Endodermal cell (in vitro differentiated cells): ENCODE measurements at places on chromosomes 3 and 15. TPM values are rescaled to one million over a fixed set of nuclear protein-coding genes. Genes with fewer than 3 reads are reported as not detected.

Gene GOLIM4
- 19.1 and 19.9 TPM in 2 replicates for total RNA-seq

Gene CLDN11
- 14.7 and 15.3 TPM in 2 replicates for total RNA-seq

Gene DPPA4
- total RNA-seq = 284 and 321 TPM in 2 replicates

Gene NPHP3
- total RNA-seq = 15.1 and 15.7 TPM in 2 replicates

Gene RBPMS2
- 71.4 to 95.2 TPM (median 86.0 TPM) in 3 replicates for total RNA-seq

Gene ZPLD1
- not detected in 3 replicates for total RNA-seq

Gene KY
- total RNA-seq = not detected in 3 replicates

Gene UACA
- total RNA-seq = 67.1 to 82.8 TPM (median 71.0 TPM) in 3 replicates

Gene DENND6A
- total RNA-seq = 21.4 and 23.4 TPM in 2 replicates

GRCh38 chr15:57676585-57676984 lies 29.9 kb upstream of the POLR2M start:
- no peak for DNase-seq

DNA sequence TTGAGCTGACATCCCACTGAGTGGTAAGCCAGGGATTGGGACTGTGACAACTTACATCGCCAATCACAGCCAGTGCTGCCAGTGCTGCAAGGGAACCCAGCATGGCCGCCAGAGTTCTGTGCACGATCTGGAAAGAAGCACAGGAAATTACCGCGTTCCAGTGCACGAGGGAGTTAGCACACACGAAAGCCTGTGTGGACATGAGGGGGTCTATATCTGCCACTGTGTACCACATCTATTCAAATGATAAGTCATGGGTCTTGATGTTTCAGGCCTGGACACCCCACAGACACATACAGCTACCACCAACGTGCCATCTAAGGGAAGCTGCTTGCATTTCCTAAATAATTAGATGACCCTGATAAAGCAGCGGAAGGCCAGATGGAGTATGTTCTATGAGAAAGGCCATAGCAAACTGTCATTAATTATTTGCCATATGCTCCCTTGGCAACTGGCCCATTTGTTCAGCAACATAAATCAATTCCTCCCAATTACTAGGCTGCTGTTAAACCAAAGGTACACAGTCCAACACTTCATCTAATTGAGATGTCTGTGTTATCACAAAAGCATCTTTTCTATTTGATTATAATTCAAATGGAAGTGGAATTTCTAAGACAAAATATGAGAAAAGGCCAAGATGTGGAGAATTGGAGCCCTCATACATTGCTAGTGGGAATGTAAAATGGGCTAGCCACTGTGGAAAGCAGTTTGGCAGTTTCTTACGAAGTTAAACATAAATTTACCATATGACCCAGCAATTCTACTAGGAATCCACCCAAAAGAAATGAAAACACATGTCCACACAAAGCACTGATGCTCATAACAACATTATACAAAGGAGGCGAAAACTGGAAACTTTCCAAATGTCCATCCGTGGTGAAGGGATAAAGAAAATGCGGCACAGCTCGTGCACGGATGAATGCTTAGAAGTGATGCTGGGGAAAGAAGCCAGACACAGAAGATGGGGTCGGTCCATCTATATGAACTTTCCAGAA lies 108.3 kb downstream of the OCA2 start:
- no peak for DNase-seq

GRCh38 chr3:174325834-174326700 lies 533.1 kb upstream of the NAALADL2 start:
- no peak for DNase-seq

DNA sequence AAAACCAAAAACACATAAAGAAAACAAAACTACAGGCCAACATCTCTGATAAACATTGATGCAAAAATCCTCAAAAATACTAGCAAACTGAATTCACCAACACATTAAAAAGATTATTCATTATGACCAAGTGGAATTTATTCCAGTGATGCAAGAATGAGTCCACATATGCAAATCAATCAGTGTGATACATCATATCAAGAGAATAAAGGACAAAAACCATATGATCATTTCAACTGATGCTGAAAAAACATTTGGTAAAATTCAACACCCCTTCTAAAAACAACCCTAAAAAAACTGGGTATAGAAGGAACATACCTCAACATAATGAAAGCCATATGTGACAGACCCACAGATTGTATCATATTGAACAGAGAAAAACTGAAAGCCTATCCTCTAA lies 265.6 kb upstream of the DCBLD2 start:
- DNase-seq = no peak

GRCh38 chr15:39618063-39618823 lies 37.4 kb downstream of the THBS1 start:
- no peak for DNase-seq

GRCh38 chr3:174168026-174168425 lies 691.1 kb upstream of the NAALADL2 start:
- DNase-seq = no peak

DNA sequence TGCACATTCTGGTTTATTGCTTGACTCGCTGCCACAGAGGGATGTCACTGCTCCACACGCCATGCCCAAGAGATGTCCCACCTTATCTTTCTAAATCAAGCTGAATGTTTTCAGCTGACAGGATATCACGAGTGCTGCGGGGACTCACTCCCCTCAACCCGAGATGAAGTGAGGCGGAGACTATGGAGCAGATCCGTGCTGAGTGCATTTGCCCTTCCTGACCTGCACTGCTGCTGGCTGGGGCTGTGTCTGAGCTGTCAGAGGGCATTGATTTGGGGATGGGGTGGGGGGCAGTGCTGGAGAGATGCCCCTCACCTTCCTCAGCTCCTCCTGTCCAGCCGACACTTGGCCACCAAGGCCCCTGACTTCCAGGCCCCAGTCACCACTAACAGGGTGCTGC lies 40.5 kb upstream of the CSPG4 start:
- DNase-seq = peak; percentile 42

- DNase-seq = no peak
Measured at GRCh38 chr3:136186344-136186743, 9.8 kb downstream of the MSL2 start.

DNA sequence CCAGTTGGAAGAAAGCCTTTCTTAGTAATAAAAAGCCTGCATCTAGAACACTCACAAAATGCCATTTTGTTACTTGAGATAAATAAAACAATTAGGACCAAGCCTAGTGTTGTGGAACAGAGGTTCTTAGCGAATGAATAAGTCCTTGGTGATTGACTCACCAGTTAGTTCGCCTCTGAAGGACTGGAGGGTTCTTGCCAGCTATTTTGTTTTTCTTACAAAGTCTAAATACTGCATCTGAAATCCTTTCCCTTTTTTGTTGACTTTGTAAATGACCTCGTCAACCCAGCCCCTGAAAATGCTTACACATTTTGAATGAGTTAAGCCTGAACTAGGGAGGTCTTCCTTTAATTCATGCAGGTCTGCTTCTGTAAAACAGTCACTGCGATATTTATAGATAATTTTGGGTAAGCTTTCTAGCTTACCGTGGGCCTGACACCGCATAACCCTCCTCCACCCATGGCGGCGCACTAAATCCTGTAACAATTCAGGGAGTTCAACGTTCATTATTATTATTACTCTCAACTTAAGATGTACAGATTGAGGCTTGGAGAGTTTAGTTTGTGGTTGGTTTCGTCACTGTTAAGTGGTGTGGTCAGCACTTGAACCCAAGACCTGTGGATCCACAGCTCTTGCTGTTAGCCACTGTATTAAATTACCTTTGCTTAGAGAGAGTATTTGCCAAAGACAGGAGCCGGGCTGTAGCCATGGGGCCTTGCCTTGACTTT lies 45.0 kb upstream of the SACM1L start:
- no peak for DNase-seq

GRCh38 chr3:131107637-131108433 lies 81.2 kb downstream of the NEK11 start:
- no peak for DNase-seq

GRCh38 chr3:43638594-43639447 lies 17.0 kb upstream of the ANO10 start:
- peak; percentile 69 for DNase-seq

- DNase-seq = no peak
Measured at GRCh38 chr3:193761969-193762368, 169.0 kb downstream of the OPA1 start.

GRCh38 chr3:196624907-196625306 lies 14.6 kb upstream of the NRROS start:
- DNase-seq = no peak

DNA sequence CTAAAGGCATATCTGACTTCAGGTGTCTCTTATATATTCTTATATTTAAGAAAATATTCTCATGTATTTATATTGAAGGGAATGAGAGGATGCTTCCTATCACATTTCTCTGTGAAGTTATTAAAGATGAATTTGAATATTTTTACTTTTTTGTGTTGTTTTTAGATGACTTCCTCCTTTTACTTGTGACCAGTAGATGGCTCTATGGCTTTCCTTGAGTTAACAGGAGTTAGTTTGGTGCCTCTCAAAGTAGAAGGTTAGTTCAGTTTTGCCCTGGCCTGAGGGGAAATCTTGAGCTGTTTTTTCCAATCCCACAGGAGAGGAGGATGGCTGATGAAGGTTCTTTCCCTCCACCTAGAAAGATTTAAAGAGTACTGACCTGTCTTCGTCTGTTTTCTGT lies 80.7 kb downstream of the SQOR start:
- no peak for DNase-seq

DNA sequence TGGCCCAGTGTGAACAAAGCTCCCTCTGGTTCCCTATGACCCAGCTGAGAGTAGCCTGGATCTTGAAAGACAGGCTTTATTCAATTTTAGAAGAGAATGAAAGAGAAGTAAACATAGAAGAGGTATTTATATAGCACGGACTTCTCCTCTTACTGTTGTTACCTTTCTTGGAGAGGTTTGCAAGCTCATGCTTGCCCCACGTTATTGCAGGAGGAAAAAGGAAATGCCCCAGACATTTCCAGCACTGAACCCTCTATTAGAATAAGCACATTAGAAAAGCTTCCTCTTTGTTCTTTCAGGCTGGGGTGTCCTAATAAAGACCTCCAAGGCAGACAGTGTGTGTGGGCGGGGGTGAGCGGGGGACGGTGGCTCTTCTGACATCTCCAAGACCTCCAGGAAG lies 98.7 kb upstream of the AGBL1 start:
- no peak for DNase-seq

- DNase-seq = no peak
Measured at GRCh38 chr15:99702895-99703602, 30.2 kb downstream of the LYSMD4 start.

DNA sequence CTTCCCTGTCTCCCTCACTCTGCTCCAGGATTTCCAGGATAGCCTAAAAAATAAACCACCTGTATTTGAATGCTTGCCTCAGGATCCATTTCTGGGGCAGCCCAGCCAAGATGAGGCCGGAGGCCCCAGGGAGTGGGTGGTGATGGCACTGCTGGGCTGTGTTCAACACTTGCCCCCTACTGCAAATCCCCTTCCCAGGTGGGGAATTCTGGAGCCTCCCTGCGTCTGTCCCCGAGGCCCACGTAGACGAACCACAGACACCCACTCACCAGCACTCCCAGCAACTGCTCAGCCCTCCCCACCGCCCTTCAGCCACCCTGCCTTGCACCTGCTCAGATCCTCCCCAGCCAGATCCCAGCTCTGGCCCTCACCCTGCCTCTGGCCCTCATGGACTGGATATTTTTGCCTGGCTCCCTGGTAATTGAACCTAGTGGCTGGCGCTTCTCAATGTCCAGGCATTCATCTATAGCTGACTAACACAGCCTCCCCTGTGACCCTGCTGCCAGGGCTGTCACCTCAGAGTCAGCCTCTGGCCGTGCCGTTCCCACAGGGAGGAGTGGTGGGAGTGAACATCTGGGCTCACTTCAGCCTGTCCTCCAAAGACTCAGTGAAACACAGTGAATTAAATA lies 17.1 kb upstream of the EPB42 start:
- DNase-seq = no peak

GRCh38 chr3:61595826-61596225 lies 34.5 kb downstream of the PTPRG start:
- no peak for DNase-seq

DNA sequence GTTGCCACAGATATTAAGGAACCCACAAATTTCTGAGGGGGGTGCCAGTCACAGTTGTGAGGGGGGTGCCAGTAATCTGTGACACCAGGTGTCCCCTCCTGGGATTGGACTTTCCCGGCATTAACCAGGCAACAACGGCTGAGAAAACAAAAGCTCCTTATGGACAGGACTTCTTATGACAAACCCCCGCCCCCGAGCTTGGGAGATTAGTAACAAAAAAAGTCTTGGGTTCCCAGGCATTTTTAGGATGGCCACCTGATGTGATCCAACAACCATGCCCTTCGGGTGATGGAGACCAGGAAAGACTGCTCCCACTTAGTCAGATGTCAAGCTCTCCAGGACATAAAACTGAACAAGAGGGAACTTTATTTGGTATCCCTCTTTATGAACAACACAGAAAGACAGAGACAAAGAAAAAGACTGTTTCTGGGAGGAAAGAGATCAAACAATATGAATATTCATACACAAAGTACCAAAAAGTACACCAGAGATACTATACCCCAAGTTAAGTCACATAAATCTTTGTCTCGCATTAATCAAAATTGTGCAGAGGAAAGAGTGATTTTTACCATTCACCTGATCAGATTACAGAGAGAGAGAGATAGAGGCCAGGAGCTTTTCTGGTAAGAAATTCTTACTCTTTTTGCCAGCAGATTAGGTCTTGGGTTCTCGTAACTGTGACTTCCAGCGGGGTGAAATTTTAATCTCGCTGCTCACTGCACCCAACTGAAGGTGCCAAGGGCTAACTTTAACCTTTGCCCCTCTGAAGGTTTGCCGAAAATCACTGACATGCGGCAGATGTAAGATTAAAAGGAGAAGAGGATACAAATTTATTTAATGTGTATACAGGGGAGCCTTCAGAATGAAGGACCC lies 61.6 kb downstream of the OSTN start:
- peak; percentile 61 for DNase-seq

GRCh38 chr3:101962055-101962454 lies 112.7 kb downstream of the NFKBIZ start:
- DNase-seq = no peak

DNA sequence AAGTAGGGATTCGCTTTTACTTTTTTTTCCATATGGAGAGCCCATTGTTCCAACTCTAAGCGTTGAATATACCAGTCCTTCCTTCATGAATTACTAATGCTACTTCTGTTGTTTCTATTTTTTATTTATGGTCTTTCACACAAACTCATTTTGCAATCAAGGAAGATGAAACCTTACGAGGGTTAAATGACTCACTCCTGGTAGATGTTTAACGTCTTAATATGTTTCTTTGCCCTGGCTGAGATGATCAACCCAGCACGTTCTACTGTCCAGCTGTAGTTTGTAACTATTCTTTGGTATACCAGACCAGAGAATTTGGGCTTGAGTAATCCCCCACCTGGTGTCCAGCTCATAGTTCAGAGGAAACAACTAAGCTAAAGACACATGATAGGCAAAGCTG lies 23.1 kb downstream of the CDCP1 start:
- DNase-seq = no peak

GRCh38 chr15:91940496-91941381 lies 87.2 kb downstream of the SLCO3A1 start:
- DNase-seq = peak; percentile 62
